Stimulated activated CD8-positive, alpha-beta memory T cell treated with anti-CD3 and anti-CD28 coated beads, Interleukin-2, amount 100 ng/mL, for 1 hour (primary cell): ENCODE measurements at places on chromosomes 16 and 17.

DNA sequence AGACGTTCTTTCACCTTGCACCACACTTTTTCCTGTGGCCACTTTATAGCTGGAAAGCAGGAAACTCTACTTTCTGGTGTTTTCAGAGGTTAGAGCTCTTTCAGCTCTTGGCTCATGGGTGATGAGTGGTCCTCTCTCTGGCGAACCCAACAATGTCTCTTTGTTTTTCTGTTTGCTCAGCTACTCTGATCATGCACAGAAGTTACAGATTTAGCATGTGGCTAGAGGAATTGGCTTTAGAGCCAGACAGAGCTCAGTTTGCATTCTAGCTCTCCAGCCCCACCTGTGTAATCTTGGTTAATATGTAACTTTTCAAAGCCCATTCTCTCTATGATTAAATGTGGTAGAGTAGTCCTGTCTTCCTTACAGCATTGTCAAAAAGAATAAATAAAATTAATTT lies 225.2 kb downstream of the HAPSTR1 start:
- no peak for DNase-seq

- DNase-seq, result no peak
These were observed 18.8 kb downstream of the HS3ST3A1 start for GRCh38 chr17:13582776-13583547.

DNA sequence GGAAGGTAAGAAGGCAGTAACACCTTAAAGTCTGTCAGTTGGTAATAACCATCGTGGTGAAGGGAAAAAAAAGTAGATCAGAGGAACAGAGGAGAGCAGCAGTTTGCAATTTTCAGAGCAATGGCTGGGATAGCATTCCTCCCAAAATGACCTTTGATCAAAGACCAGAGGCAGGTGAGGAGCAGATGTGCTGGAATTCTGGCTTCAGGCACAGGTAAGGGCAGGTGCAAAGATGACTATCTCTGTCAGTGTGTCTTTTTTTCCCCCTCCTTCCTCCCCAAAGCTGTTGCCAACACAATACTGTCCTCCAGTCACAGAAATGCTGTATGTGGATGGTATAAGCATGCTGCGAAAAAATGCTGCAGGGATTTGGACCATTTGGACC lies 166.7 kb downstream of the XYLT1 start:
- no peak for DNase-seq

DNA sequence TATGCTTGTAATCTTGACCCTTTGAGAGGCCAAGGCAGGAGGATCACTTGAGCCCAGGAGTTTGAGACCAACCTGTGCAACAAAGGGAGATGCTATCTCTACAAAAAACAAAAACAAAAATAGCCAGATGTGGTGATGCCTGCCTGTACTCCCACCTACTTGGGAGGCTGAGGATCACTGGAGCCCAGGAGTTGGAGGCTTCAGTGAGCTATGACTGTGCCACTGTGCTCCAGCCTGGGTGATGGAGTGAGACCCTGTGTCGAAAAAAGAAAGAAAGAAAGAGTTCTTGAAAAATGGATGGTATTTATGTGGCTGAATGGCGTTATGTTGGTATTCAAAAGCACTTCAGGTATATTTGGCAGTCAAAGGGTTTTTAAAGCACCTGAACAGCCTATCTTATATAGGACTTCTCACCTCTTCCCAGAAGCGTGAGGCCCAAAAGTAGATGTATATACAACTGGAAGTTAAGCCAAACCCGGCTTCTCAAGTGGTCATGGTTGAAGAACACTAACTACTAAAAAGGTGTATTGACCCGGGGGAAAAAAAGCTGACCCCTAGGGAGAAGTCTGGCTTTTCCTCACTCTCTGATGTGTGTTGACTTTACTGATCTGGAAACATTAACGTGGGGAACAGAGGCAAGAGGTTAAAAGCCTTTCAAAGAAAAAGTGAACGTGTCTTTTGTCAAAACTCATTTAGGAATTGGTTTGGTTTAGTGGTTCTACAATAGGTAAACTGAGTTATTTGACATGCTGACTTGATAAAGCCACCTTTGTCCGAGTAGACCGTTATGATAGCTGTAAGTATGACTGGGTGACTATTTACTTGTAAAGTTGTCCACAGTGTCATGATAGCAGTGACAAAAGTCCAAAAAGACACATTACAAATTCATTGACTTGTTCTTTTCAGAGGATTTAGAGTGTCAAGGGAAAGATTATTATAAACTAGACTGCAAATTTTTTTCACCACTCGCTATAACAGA lies 183.4 kb downstream of the IRX3 start:
- DNase-seq, result no peak

DNA sequence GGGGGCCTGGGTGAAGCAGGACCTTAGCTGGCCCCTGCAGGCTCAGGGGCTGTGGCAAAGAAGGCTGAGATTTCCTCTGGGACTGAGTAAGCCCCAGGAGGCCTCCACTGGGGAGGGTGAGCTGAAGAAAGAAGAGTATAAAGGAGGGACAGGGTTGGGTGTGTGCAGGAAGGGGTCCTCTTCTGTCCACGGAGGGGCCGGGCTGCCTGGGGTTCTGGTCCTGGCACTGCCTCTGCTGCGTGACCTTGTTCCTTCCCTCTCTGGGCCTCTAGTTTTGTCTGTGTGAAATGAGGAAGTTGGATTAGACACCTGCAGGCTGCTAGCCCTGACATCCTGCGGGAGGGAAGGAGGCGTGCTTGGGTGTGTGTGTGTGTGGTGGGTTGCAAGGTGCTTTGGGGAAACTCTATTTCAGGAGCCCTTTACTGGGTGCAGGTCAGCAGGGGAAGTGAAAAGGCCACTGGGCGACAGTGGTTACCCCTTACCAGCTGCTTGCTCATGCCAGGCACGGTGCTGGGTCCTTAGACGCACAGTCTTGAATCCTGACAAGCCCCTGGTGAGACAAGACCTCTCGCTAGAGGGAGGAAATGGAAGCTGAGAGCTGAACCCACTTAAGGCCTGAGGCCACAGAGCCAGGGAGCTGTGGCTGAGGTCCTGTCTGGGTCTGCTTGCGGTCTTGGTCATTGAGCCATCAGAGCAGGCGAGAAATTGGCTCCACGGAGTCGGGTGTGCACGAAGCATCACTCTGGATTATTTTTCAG lies 60.7 kb downstream of the OR1D5 start:
- DNase-seq, result no peak

DNA sequence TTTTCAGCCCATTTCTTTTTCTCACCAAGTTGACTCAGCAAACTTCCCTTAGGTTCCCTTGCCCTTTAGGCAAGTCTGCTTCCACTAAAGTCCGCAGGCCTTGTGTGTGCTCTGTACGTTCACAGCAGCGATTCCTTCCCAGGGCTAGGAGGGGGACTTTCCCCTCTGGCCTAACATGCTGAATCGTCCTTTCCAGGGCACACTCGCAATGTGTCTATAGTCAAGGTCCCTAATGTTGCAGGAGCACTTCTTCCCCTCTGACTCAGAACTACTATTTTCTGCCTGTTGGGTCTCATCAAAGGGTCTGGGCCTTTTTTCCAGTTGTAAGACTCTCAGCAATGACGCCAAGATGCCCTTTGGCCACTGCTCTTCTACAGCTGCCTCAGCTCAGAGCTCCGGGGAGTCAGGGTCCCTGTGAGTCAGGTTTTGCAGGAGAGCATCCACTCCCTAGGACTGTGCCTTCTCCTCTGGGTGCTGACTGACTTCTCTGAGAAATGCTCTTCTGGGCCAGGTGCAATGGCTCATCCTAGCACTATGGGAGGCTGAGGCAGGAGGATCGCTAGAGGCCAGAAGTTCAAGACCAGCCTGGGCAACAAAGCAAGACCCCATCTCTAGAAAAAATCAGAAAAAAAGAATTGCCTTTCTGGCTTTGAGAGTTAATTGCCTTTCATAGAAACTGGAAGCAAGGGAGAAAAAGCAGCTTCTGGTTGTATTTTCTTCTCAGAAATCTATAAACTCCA lies 64.4 kb upstream of the TBX2 start:
- no peak for DNase-seq

DNA sequence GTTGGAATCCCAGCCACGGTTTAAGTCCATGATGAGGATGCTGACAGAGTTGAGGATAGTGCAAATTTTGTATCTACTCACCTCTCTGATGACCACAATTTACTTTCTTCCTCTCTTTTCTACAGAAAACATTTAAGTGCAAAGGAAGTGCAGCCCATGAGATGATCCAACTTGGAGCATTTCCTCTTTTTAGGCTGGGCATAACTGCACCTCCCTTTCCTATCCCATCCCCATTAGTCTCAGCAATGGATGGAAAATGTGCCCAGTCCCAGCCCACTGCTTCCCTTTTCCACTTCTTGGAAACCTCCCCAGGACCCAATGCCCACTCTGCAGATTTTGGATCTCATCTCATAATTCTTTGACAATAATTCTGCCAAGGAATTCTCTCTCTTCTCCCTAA lies 16.6 kb upstream of the CCL8 start:
- no peak for DNase-seq

DNA sequence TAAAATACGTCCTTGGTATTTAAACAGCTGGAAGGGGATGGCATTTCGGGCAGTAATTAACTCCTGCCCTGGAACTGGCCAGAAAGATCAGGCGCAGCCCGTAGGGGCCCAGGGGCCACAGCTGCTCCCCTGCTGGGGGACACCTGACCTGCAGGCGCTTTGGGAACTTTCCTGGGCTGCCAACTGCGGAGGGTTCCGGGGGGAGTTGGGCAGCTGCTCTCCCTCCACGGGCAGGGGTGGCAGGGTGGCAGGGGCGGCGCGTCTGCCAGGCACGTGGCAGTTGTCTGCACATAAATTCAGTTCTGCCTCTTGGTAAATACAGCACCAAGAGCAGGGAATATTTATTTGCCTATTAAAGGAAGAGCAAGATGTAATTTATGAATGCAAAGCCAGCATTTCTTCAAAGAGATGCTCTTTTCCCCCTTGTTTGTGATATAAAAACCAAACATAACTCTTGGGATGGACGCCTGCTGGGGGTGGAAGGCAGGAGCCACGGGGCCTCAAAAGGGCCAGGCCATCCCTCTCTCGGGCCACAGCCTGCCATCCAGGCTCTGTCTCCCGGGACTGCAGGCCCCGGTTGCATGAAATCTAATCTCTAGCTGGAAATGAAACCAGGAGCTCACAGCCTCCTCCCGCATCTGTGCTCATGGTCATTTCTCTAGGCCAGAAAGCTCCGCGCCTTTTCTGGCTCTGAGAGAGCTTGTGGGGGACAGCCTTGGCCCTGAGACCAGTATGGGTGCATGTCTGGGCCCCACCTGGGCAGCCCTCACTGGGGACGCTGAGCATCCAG lies 29.9 kb upstream of the CHMP6 start:
- DNase-seq, result no peak

- no peak for DNase-seq
These were observed 502 bp downstream of the FAAP100 start for GRCh38 chr17:81551458-81552243.

DNA sequence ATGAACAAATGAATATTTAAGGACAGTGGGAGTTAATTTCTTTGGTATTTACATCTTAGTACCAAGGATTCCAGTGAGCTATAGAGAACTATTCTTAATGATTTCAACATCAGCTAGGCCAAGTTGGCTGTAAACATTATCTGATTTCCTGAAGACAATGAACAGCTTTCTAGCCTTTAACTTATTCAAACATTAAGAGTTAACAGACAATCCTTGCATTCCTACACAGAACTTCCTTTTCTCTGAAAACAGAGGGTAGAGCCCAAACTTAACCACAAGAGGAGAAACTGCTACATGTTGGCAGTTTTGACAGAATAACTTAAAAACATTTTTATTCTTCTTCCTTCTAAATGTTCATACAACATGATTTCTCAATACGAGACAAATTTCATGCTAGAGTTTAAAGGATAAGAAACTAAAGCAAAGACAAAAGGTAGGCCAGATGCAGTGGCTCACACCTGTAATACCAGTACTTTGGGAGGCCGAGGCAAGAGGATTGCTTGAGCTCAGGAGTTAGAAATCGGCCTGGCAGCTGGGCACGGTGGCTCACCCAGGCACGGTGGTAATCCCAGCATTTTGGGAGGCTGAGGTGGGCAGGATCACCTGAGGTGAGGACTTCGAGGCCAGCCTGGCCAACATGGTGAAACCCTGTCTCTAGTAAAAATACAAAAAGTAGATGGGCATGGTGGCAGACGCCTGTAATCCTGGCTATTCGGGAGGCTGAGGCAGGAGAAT lies 4.4 kb downstream of the CRLF3 start:
- no peak for DNase-seq

DNA sequence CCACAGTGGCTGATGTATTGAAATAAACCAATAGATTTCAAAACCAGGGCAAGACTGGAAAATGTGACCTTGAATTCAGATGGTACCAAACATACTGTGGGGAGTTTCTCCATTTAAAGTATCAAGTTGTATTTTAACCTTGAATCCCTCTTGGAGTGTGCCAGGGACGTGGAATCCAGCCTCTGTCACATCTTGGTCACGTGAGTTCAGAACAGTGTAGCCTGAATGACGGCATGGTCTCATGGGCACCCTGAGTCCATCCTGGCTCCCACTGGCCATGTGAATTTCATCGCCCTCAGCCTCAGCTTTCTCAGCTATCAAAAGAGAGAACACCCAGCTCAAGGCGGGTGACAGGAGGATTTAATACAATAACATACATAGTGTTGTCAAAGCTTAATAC lies 6.8 kb downstream of the ZNF771 start:
- no peak for DNase-seq

GRCh38 chr17:3695129-3695722 lies 729 bp downstream of the P2RX5 start:
- DNase-seq, result no peak

DNA sequence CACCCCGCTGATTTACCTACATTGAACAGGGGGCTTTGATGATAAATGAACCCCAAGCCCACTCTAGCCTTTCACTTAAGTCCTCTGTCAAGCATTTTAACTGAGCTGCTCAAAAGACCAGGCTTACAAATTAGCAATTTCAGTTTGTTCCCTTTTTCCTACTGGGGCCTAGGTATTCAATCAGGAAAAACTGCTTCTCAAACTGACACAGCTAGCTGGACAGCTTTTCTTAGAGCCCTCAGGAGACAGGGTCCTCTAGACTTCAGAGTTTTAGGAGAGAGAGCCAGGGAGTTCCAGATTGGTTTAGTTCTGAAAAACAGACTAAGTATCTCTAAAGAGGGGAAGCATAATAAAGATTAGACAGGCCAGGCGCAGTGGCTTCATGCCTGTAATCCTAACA lies 6.2 kb upstream of the HEXIM2 start:
- DNase-seq, result no peak
